ENCODE measurements at places on chromosomes 7 and 10.

DNA sequence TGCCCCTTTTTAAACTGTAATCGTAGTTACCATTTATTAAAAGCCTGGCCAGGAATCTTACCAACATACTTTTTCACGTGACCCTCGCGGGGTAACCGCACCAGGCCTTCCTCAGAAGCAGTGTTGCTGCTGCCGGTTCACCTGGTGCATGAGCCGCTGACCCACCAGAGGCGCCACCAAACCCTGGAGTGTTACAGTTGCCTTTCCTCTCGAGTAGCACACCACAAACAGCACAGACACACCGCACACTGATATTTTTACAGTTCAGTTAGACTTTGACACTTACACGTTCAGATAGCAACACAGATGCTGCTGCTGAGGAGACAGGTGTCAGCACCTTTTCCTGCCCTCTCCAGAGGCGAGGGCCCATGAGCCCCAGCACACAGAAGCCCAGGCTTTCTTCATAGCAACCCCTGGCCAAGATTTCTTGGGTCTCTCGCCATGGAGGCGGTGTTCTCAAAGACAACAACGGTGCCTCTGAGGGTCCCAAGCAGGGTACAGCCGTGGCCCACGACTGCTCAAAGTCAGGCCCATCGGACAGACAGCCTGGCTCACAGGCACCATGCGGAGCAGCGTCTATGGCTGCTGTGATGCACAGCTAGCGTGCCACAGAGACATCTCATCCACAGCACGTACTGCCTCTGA is 123.1 kb downstream of the DIP2C start:
- DNase-seq: no peak

DNA sequence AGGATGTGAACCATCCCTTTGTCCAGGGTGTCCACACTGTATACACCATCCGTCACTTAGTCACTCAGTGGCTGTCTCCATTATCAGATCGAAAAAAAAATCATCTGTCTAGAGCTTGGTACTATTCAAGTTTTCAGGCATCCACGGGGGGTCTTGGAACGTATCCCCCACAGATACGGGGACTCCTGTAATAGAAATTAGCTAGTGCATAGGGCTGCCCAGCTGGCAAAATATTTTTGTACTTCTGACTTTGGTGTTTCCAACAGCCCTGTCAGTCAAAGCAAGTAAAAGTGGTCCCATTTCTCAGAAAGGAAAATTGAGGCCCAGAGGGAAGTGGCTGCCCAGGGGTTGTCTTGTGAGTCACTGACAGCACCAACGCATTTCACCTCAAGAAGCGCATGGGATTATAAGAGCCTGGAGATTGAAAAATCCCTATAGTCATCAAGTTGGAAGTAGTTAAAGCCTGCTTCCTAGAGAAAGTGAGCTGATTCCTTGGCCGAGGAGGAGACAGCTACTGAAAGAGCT is 52.1 kb upstream of the SLC29A3 start:
- DNase-seq: no peak

- no peak for DNase-seq
Observed at GRCh38 chr7:22572292-22572691, 72.3 kb upstream of the STEAP1B start.

DNA sequence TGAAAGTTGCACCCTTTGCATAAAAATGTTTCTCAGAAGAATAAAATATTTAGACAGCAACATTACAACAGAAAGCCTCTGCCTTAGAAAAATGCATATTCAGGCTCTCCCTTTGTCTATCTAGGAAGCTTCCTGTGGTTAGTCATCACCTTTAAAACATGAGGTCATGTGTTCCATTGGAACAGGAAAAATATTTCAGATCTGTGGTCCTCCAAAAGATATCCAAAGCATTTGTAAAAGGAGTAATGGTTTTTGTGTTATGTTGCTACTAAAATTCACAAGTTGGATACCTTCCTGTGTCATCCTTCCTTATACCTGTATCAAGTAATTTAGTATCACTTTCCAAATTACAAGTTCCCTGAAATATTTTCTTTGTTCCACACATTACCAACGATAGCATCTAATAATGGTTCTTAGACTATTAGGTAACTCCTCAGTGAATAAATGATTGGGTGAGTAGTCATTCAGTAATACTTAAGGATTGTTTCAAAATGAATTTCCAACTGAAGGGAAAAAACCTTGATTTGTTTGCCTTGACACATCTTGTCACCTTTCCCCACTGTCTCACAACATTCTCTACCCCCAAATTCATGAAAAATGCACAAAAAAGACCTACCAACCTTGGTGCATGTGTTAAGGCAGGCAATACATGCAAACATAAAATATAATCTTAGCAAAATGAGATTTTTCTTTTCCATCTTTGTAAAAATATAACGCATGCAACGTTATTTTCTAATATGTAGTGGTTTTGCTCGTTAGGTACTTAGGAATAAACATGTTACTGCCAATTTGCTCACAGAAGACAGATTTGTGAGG is 19.7 kb upstream of the RHOBTB1 start:
- DNase-seq: no peak

GRCh38 chr7:157493017-157493416 is 156.2 kb downstream of the DNAJB6 start:
- no peak for DNase-seq
